NCI-H526 treated with DMSO at 0.1 percent for 48 hours (cell line): ENCODE measurements at places on chromosomes 11 and 22.
A peak's percentile ranks its signal among the peaks of the same experiment; 100 is the strongest.

DNA sequence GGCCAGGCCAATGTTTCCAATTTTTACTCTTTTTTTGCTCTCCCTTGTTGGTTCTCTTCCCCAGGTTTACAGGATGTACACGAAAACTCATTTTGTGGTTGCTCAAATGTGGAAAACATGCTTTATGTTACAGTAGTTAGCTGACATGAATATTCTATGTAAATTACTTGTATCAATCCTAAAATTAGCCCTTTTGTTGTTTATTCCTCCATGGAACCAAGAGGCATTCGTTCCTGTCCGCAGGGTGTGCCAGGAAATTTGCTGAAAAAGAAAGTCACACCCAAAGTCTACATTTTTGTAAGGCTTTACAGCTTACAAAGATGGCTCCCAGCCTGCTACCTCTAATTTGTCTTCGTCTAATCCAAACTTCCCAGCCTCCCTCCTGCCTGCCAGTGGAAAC is 652.3 kb downstream of the ETS1 start:
- no peak for DNase-seq

- DNase-seq: no peak
Observed at GRCh38 chr11:2380807-2381350, 3.8 kb downstream of the CD81 start.

- peak; percentile 19 for DNase-seq
Observed at GRCh38 chr22:29914991-29915533, 32.1 kb downstream of the MTMR3 start.

DNA sequence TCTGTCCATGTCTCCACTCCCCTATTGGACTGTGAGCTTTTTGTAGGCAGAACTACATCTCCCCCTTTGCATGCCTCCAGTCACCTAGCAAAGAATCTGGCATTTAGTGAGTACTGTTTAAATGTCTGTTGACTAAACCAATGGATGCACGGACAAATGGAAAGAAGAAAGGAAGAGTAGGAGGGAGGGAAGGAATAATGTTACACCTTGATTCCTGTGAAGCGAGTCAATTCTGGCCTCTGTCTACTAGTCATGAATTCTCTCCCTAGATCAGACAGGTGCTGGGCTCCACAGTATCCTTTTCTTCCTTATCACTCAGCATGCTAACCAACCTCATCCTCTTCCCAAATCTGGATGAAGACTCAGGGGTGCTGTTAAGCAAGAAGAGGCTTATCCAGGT is 33.6 kb downstream of the GALNT18 start:
- DNase-seq: no peak

- no peak for DNase-seq
Observed at GRCh38 chr11:70886676-70887541, 365.5 kb downstream of the SHANK2 start.

GRCh38 chr22:30425616-30426387 is at the start of gene MTFP1:
MTFP1 (plus strand) TSS chr22:30425768; CDS start chr22:30425880, 112 bp downstream.
- DNase-seq: peak; percentile 56

DNA sequence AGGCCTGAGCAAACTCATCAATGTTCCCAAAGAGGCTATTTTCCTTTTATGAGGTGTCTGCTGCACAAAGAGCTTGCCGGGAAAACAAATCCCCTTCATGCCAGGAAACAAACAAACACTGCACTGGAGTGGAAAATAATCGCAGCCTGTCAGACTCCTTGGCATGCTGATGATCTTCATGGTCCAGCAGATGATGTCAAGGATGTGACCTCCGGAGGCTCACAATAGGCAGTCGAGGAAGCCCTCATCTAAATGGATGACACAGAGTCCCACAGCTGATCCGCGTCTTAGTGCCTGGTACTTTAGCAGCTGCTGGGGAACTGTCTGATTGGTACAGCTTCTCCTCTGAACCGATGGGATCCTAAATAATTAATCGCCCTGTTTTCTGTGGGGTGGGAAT is 187.6 kb downstream of the TENM4 start:
- DNase-seq: no peak

GRCh38 chr11:31872076-31872443 is 60.9 kb upstream of the PAX6 start:
- DNase-seq: no peak

GRCh38 chr11:47987310-47987709 is 7.0 kb downstream of the PTPRJ start:
- peak; percentile 86 for DNase-seq

DNA sequence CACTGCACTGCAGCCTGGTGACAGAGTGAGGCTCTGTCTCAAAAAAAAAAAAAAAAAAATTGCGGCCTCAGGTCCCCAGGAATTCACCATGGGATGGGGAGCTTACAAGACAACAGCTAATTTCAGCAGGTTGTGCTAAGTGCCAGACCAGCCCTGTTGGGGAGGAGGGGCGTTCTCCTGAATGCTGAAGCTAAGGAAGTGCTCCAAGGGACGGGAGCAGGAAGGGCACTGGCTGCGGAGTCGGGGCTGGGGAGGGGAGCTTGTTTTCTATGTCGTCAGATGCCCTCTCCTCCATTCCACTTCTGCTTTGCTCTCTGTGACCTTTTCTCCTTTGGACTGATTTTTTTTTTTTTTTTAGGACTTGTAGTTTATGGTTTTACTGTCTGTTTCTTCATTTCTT is 4.5 kb downstream of the ADAMTS15 start:
- DNase-seq: no peak

DNA sequence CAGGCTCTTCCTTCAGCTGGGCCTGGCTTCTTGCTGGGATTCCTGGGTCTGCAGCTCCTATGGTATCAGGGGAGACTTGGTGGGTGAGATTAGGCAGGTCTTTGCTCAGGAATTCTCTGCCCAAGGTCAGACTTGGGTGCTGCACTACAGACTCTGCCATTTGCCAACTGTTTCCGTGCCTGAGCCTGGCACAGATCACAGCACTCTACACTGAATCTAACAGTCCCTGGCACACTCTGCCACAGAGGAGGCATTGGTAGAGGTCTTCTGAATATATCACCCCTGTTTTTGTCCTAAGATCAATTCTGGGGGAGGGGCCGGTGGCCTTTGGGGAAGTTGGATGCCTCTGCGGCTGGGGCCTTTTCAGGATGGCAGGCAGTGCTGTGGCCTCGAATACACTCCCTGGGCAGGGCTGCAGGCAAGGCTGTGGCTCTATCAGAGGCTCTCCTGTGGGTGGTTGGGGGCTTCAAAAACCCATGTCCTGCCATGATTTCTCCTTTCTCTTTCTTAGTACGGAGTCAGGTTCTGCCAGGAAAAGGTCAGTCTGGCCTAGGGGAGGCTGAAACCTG is 115.0 kb upstream of the NARS2 start:
- DNase-seq: no peak

DNA sequence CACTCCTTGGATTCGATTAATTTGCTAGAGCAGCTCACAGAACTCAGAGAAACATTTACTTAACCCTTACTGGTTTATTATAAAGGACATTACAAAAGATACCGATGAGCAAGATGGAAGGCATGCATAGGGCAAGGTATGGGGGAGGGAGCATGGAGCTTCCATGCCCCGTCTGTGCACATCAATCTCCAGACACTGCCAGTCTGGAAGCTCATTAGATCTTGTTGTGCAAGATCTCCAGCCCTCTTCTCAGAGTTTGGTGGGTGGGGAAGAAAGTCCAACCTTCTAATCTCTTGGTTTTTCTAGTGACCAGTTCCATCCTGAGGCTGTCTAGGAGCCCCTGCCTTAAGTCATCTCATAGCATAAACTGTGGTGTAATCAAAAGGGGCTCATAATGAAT is 190.7 kb downstream of the UVRAG start:
- no peak for DNase-seq

DNA sequence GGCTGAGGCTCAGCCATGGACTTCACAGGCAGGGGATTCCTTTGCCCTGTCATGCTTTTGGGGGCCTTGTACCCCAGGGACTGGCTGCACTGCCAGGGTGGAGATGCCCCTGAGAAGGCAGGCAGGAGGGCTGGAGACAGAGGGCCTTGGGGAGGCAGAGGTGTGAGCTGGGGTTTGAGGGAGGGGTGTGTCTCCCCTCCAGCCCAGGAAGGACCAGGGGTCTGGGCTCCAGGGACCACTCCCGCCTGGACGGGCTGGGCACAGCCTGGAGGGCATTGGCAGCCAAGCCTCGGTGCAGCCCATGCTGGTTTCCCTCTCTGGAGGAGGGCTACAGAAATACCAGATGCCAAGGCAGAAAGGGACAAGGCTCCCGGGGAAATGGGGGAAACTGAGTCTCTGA is 19.5 kb downstream of the OTUB1 start:
- no peak for DNase-seq

DNA sequence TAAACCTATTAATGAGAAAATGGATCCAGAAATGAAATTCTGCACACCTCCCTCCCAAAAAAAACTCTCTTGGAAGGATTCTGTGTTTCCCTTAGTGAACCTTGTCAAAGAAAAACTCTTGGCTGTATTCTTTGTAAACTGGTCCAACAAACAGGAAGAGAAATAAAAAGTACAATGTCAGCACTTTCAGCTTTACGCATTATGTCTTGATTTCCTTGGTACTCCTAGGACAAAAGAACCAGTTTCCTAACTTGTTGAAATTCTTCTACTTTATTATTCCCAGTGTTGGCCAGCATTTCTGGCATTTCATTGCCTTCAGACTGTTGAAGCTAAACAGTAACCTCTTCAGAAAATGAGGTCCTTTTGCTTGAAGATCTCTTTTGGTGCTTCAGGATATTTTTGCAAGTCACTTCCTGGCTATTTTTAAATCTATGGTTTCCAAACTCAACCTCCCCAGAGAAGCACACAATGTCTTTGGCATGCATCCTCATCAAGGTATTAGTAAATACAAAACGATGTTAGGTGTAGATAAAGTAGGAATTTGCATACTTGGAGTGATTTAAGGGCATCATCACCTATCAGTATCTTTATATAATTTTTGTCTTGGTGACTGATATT is 342.7 kb downstream of the AASDHPPT start:
- DNase-seq: no peak

GRCh38 chr22:39699631-39700360 is 129.2 kb downstream of the CACNA1I start:
- no peak for DNase-seq

GRCh38 chr22:48581796-48582469 is 1245.7 kb downstream of the BRD1 start:
- no peak for DNase-seq

DNA sequence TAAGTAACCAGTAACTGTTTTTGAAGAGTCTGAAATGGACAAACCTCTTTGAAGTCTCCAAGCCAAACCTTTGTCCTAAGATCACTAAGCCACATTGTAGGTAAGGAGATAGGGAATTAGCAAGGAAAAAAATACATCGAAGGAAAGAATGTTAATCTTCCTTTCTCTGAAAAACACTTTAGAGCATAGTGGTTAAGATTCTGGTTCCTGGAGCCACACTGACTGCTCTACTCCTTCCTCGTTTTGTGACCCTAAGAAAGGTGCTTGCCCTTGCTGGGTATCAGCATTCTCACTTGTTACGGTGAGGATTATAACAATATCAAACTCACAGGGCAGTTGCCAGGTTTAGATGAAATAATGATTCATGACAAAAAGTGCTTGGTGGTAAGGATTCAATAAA is 104.0 kb downstream of the SIK3 start:
- DNase-seq: no peak

GRCh38 chr11:64231546-64231945 is 1.2 kb downstream of the DNAJC4 start:
- DNase-seq: no peak

GRCh38 chr11:102929972-102930371 is 25.6 kb downstream of the MMP13 start:
- DNase-seq: no peak

GRCh38 chr11:64894070-64894811 is 15.8 kb upstream of the EHD1 start:
- DNase-seq: peak; percentile 27

DNA sequence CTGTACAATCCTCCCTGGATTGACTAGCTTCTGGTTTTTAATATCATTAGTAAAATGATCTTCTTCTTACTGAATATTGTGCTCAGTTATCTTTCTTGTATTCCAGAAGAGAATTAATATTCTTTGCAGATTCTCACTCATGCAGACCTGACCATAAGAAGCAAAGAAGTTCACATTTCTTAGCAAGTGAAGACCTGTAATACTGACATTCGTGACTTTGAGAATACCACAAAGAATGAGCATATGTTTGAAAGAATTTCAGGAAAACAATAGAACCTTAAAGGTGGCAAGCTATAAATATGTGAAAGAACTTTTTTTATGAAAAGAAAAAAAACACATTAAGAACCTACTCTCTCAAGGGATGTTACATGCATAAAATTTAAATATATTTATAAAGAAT is 371.6 kb downstream of the JRKL start:
- DNase-seq: no peak

DNA sequence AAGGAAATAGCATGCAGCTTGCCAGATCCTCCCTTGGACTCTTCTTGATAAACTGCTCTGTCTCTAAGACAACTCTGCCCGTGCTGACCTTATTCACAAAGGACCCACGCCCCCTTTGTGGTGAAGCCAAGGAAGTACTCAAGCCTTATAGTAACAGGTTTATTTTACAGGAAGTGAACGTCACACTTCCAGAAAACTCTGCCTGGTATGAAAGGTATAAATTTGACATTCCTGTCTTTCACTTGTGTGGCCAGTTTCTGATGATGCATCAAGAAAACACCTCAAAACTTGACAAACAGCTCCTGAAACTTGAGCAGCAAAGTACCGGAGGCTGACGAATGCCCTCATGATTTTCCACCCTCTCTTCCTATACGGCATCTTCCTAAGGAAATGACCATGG is 12.5 kb upstream of the PELI3 start:
- no peak for DNase-seq
